Epithelial cell of prostate (primary cell): ENCODE measurements at places on chromosomes 2 and 18.

DNA sequence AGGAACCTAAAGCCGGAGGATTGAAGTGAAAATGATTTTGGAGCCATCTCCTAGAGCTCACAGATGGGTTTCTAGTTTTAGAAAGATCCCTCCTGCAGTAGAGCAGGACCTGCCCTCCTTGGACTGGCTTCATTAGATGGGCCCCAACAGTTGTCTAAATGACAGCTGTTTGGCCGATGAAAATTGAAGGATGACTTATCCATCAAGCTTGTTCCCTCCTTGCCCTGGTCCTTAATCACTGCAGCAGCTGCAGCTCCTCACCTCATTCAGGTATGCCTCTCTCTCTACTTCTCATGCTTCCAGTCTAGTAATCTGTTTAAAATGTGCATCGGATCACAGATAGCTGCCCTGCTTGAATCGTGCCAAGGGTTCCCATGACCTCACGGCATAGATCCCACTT lies 677.6 kb downstream of the BCL11A start:
- DNase-seq, result no peak

DNA sequence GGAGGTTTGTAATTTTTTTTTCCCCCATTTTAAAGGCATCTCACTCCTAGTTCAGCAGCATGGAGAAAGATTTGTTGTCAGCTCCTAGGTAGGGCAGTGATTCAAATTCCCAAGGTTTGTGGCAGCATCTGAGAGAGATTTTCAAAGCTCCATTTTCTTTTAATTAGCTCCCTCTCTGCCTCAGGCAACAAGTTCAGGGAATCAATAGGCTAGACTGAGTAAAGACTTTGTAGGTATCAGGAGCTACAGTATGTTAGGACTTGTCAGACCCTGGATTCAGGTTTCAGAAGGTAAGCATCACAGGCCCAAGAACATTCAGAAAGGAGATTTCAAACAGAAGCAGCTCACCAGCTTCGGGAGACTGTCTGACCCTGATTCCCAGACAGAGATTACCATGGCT lies 273.3 kb upstream of the ERBB4 start:
- no peak for DNase-seq

DNA sequence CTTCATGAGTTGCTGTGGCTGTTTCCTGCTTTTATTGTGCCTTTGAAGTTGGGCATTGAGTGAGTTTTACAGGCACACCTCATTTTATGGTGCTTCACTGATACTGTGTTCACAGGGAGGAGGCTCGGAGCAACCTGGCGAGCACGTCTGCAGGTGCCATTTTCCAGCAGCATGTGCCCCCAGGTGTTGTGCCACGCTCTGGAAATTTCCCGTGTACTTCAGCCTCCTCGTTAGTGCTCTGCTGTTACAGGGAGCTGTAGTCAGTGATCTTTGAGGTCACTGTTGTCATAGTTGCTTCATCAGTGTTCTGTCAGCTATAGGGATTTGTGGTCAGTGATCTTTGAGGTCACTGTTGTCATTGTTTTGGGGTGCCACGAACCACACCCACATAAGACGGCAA lies 20.1 kb downstream of the CTDP1 start:
- no peak for DNase-seq

- DNase-seq, result no peak
Measured at GRCh38 chr18:46676182-46676835, 19.3 kb upstream of the LOXHD1 start.

DNA sequence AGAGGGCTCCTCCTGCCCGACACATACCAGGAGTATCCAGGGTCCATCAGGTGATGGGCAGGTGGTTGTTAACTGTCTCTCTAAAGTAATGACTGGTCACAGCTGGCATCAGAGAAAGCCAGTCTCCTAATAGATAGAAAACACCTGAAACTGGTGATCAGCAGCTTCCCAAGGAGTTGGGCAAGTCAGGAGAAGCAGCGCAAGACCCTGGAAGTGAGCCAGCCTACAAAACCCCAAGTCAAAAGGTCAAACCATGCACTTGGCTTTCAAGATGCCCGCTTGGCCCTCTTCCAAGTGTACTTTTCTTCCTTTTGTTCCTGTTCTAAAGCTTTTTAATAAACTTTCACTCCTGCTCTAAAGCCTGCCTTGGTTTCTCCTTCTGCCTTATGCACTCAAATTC lies 815.2 kb downstream of the DCDC2C start:
- no peak for DNase-seq

DNA sequence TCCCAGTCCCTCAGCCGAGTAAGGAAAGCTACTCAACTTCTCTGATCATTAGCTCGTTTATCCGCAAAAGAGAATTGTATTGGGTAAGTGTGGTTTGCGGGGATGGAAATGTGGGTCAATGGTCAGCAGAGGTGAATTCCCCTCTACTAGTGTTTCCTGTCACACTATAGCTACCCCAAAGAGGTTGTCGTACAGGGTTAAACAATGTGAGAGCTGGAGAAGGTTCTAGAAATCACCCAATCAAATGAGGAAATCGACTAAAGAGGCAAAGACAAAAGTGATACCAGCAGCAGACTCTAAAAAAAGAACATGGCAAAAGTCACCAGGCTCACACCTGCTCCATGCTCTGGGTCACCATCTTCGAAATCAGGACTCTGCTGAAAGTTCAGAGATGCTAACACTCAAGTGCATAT lies 144.7 kb upstream of the ITGA4 start:
- DNase-seq, result no peak

GRCh38 chr2:236928380-236929037 lies 157.2 kb upstream of the COPS8 start:
- no peak for DNase-seq

DNA sequence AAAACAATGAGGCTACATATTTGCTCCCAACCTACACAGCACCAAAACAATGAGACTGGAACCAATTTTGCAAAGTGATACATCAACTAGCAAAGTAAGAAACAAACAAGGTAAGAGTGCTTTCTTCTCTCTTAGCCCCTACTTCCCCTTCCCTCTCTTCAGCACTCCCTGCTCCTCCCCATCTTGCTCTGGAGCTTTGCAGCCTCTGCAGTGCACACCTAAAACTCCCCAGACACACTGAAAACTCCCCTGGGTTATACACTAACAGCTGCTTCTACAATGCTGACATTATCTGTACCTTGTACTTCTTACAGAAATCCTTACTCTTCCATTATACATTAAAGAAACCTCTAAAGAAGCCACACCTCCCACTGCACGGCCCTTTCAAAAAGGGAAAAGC lies 93.7 kb downstream of the RBMS1 start:
- DNase-seq, result no peak

- no peak for DNase-seq
Measured at GRCh38 chr2:217655651-217656050, 347.1 kb downstream of the TNS1 start.

- peak; percentile 45 for DNase-seq
Measured at GRCh38 chr2:23757686-23758433, 169.1 kb downstream of the ATAD2B start.

DNA sequence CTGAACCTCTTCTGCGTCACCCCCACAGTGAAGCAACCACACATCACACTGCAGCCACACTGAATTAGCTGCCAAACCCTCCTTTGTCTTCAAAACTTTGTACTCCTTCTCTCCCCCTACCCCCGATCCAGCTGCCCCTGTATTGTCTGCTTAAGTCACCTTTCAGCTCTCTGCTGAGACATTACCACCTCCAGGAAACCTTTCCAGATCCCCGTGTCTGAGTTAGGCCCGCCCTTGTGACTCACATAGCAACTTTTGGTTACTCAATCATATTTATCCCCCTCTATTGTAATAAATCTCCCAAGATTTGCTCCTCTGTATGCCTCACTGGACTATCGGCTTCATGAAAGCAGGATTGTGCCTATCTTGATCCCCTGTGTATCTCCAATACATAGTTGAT lies 82.8 kb upstream of the CDCA7 start:
- peak; percentile 45 for DNase-seq

DNA sequence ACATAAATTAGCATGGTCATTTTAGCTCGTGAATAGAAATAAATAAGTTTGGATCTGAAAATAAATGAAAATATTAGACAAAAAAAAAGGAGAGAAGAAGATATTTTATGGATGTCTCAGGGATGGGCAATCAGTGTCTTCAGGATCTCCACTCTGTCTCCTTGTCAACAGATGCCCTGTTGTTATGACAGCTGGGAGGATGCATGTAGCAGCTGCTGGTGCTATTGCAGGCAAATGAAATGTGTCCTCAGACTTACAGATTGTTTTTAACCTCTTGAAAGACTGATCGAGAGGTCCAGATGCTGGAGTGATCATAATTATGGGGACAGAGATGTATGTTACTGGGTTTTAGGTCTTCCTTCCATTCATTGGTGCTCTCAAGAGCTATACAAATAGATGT lies 24.7 kb upstream of the ARL4C start:
- no peak for DNase-seq

DNA sequence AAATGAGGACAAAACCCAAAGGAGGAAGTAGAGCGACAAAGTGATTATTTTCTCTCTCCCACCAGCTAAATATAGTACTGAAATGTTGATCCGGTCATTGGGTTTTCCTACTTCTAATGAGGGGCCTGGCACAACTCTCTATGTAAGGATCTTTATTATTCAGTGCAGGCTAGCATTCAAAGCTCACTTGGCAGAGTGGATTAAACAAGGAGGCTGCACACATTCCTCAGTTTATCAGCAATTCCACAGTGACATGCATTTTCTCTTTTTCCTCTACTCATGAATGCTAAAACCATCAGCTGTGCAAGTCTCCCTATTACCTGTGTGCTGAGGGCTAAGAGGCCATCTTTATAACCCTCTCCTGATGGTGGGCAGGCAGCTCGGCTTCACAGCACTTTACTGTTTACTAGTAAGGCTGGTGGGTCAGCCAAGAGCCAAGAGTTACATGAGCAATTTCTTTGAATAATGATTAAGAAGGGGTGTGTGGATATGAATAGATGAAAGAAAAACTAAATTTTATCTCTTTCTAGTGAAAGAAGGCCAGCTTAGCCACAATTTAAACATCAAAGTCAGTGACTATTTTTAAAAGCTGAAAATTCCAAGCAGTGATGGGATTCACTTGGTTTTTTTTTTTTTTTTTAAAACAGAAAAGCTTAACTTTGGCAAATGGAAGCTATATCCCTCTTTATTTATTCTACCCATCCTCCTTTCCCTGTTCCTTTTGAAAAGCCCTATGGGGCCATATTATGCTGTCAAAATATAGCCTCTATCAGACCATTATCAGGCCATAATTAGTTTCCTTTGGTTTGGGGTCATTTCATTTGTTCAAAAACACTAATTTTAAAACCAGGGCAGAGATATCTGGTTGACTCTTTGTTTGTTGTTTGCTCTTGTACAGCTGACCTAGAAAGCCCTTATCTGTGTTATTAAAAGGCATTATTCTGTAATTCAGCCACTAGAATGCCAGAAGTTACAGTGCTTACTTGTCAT lies 111.0 kb downstream of the RBM43 start:
- DNase-seq, result no peak

DNA sequence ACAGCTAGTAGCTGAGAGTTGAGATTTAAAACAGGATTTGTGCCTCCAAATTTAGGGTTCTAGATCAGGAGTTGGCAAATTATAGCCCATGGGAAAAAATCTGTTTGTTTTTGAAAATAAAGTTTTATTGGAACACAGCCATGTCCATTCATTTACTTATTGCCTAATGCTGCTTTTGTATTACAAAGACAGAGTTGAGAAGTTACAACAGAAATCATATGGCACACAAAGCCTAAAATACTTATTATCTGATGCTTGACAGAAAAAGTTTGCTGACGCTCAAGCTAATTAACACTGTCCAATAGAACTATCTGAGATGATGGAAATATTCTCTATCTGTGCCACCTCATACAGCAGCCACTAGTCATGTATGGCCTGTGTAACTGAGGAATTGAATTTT lies 229.1 kb upstream of the RASGRP3 start:
- no peak for DNase-seq
